ENCODE measurements at places on chromosomes 5 and 9. TPM values are rescaled to one million over a fixed set of nuclear protein-coding genes. Genes with fewer than 3 reads are reported as not detected.

RPS23 gene
- 1,231 TPM for total RNA-seq

COL5A1 gene
- 18.5 TPM for total RNA-seq

IFNA21 gene
- total RNA-seq: not detected

IL11RA gene
- total RNA-seq: 39.8 TPM

GABRA6 gene
- total RNA-seq: 6.2 TPM

LCN15 gene
- 0.68 TPM for total RNA-seq

CEL gene
- total RNA-seq: 2.6 TPM

GPR21 gene
- total RNA-seq: 6.7 TPM

CD74 gene
- 223 TPM for total RNA-seq

GNA14 gene
- total RNA-seq: 4.3 TPM

GRCh38 chr5:380701-381309 is 59.3 kb downstream of the AHRR start:
- no peak overlapping the region for H3K27ac ChIP-seq
- H3K36me3 ChIP-seq: no peaks in the 10 kb centered on the region
- no peaks in the 10 kb centered on the region for H3K4me1 ChIP-seq
- no peak overlapping the region for H3K4me3 ChIP-seq

DNA sequence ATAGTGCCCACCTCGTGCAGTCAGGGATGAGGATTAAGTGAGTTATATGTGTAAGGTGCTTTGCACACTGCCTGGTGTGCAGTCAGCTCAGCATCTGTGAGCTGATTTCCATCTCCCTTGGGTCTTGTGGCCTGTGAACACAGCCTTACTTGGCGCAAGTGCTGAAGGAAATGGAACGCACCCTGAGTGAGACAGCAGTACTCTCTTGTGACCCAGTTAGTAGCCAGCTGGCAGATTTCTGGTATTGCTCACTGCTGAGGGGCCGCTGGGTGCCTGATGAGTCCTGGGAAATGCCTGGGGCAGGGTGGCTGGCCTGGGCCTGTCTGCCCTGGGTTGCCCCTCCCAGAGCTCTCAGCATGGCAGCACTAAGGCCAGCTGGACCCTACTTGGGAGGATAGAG is 90.9 kb upstream of the BOD1 start:
- no peak overlapping the region for H3K4me3 ChIP-seq
- no peaks in the 10 kb centered on the region for H3K36me3 ChIP-seq
- no peaks in the 10 kb centered on the region for H3K27me3 ChIP-seq
- peak; percentile 25 for DNase-seq
- H3K4me1 ChIP-seq: no peaks in the 10 kb centered on the region

- no peak overlapping the region for H3K27ac ChIP-seq
- no peaks in the 10 kb centered on the region for H3K36me3 ChIP-seq
- peaks cover 5% of the 10 kb centered on the region for H3K4me1 ChIP-seq
- H3K27me3 ChIP-seq: no peaks in the 10 kb centered on the region
- no peak overlapping the region for H3K4me3 ChIP-seq
These were observed 102.8 kb upstream of the DAP start for GRCh38 chr5:10863763-10864383.

DNA sequence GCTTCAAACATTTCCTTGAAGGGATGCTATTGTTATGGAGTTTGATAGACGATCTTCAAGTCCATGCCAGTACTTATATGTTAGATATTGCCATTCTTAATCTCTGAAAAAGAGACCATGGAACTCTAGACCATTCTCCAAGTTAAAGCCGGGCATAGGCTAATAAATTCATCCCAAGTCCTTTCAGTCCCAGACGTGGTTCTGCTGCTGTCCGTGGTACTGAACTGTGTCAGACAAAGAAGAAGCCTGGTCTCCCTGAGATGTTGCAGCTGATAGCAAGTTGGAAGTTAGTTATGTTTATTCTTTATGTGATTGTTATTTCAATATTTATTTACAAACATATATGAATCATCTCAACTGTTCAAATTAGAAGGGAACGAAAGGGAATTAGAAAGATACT is 158.7 kb downstream of the NMUR2 start:
- no peaks in the 10 kb centered on the region for H3K27me3 ChIP-seq
- H3K4me3 ChIP-seq: no peak overlapping the region
- H3K36me3 ChIP-seq: no peaks in the 10 kb centered on the region
- DNase-seq: peak; percentile 26
- H3K27ac ChIP-seq: no peak overlapping the region

DNA sequence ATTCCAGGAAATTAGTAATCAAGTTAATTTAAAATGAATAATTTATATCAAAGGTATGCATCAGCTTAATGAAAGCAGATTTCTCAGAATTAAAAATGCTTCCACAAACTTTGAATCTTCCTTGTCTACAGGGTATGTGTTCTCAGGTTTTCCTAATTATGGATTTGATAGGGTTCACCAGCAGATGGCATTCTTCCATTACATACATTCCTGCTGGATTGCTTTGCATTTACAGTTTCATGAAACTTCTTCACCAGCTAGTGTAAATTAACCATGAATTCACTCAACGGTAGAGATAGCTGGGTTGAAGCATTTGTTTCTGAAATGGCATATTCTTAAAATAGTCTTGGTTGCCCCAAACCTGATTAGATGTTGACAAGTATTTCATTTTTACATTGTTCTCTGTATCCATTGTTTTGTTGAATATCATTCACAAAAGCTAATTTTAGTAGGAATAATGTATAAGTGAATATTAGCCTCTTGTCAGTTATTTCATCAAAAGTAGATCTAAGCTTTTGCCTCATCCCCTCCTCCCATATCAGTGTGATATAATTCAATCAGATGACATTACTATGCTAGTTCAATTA is 68.7 kb upstream of the WDR41 start:
- H3K36me3 ChIP-seq: no peaks in the 10 kb centered on the region
- no peaks in the 10 kb centered on the region for H3K4me1 ChIP-seq
- H3K27ac ChIP-seq: no peak overlapping the region
- no peak for DNase-seq
- H3K4me3 ChIP-seq: no peak overlapping the region
- H3K27me3 ChIP-seq: no peaks in the 10 kb centered on the region

DNA sequence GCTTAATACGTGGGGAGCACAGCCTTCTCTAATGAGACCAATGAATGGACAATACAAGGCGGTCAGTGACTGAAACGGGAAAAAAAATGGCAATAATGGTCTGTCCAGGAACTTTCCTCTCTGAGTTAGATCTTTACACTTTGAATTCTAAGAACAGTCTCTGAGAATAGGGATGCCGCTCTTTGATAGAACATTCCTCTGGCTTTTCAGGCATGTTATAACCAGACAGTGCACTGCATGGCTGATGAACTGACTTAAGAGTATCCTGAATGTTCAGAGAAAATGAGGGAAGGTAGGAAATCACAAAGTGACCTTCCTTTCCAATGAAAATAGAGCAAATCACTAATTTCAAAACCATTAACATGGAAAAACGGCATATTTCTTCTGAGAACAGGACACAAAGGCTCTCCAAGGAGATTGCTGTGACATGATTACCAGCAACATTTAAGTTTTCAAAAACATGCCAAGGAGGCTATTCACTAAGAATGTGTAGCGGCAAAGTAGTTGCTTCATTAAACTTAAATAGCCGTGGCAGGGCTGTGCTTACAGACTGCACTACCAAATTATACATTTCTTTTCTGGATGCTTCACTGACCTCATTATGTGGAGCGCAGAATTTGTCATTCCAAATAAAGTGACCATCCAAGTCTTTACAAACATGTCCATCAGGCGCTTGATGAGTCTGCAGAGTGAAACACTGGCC is 105.9 kb downstream of the MARCHF3 start:
- no peaks in the 10 kb centered on the region for H3K4me1 ChIP-seq
- H3K27ac ChIP-seq: no peak overlapping the region
- no peaks in the 10 kb centered on the region for H3K36me3 ChIP-seq
- H3K4me3 ChIP-seq: no peak overlapping the region

DNA sequence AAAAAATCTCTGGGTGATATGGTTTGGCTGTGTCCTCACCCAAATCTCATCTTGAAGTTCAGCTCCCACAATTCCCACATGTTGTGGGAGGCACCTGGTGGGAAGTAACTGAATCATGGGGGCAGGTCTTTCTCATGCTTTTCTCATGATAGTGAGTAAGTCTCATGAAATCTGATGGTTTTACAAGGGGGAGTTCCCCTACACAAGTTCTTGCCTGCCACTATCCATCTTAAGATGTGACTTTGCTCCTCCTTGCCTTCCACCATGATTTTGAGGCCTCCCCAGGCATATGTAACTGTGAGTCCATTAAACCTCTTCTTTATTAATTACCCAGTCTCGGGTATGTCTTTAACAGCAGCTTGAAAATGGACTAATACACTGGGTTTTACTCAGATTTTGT is 513.9 kb downstream of the TLE4 start:
- no peak overlapping the region for H3K27ac ChIP-seq
- no peaks in the 10 kb centered on the region for H3K4me1 ChIP-seq
- no peak overlapping the region for H3K4me3 ChIP-seq
- H3K27me3 ChIP-seq: no peaks in the 10 kb centered on the region

GRCh38 chr9:126207256-126207655 is 119.4 kb upstream of the MVB12B start:
- H3K4me3 ChIP-seq: no peak overlapping the region
- DNase-seq: no peak
- H3K4me1 ChIP-seq: no peaks in the 10 kb centered on the region
- H3K27ac ChIP-seq: no peak overlapping the region
- no peaks in the 10 kb centered on the region for H3K27me3 ChIP-seq
- no peaks in the 10 kb centered on the region for H3K36me3 ChIP-seq

DNA sequence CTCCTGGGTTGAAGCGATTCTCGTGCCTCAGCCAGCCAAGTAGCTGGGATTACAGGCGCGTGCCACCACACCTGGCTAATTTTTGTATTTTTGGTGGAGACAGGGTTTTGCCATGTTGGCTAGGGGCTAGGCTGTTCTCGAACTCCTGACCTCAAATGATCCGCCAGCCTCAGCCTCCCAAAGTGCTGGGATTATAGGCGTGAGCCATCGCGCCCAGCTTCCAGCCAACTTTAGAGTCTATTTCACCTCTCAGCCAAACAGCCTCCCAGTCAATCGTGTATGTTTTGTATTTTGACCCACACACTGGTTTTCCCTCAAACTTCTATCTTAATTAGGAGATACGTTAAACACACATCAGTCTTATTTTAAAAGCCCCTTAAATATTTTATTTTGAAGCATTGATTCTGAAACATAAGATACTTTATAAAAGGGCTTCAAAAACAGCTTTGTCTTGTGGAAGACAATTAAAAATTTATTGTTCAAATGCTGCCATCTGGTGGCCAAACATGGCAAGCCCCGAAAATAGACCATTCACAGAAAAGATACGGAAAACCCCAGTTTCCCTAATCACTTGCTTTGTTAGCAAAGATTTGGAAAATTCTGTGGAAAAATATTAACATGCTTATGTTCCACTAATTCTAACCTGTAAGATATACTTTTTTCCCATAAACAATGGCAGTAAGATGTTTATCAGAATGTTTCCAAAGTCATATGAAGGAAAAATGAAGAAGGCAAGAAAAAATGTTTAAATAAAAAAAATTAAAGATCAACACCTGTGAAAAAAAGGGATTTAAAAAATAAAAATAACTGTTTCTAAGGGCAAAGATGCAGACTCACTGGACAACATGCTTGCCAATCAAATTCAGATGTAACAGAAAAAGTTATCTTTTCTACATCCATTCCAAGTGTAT is 33.1 kb downstream of the APTX start:
- no peaks in the 10 kb centered on the region for H3K27me3 ChIP-seq
- H3K27ac ChIP-seq: no peak overlapping the region
- H3K4me1 ChIP-seq: no peaks in the 10 kb centered on the region
- H3K36me3 ChIP-seq: no peaks in the 10 kb centered on the region
- DNase-seq: peak; percentile 82

DNA sequence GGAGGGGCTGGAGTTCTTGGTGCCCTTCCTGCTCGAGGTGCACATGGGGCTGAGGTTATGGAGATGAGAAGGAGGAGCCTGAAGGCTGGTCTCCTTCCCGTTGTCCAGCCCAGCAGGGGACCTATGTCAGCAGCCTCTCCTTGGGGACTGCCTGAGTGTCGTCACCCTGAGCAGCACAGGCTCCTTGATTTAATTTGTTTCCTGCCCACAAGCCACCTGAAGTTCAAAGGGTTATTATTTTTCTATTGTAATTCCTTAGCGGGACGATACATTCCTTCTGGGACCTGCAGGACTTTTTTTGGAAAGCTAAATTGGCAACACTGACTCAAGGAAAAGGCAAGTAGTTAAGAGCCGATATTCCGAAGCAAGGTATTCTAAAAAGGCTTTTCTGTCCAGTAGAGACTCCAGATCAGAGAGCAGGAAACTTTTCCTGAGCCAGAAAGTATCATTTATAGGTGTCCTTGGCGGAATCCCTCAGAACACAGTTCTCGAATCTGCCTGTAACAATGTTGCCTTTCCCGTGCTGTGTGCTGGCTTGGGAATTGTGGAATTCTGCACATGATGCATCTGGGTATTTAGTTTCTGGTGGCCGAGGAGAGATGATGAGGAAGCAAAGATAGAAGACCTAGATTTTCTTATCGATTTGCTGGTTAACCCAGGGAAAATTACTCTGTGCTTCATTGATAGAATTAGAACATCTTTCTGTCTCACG is 55.4 kb downstream of the ARHGAP26 start:
- peaks cover 49% of the 10 kb centered on the region for H3K4me1 ChIP-seq
- no peaks in the 10 kb centered on the region for H3K36me3 ChIP-seq
- H3K27ac ChIP-seq: peak overlapping the region; percentile 80
- no peak overlapping the region for H3K4me3 ChIP-seq
- H3K27me3 ChIP-seq: no peaks in the 10 kb centered on the region

GRCh38 chr9:122107291-122107805 is 14.2 kb upstream of the TTLL11 start:
- no peaks in the 10 kb centered on the region for H3K4me1 ChIP-seq
- DNase-seq: no peak
- no peaks in the 10 kb centered on the region for H3K27me3 ChIP-seq
- no peak overlapping the region for H3K4me3 ChIP-seq
- no peak overlapping the region for H3K27ac ChIP-seq

All from testis (tissue), 5 donors.